Activated CD4-positive, alpha-beta T cell treated with anti-CD3 and anti-CD28 coated beads, Interleukin-2, Interleukin-4, amounts not matched to agents 100 ng/mL and 50 ng/mL, durations not matched to agents 16 hours and 8 hours (primary cell): ENCODE measurements at places on chromosomes 6 and 20.

DNA sequence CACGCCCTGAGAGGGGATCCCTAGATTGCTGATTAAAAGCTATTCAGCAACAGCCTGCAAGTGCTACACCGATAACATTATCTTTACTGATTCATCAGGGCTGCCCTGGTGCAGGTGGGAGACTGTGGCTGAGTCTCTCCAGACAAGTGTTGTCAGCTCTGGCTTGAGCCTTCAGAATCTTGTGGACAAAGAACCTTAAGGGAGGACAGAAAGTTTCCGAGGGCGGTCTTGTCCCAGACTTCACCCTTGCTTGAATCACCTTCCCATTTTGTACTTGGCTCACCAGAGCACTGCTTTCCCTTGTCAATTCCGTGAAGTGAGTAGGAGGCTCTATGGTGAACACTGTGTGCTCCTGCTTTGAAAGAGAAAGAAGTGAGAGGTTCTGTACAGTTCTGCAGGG, 88.6 kb upstream of the PCSK2 start:
- DNase-seq, result no peak

DNA sequence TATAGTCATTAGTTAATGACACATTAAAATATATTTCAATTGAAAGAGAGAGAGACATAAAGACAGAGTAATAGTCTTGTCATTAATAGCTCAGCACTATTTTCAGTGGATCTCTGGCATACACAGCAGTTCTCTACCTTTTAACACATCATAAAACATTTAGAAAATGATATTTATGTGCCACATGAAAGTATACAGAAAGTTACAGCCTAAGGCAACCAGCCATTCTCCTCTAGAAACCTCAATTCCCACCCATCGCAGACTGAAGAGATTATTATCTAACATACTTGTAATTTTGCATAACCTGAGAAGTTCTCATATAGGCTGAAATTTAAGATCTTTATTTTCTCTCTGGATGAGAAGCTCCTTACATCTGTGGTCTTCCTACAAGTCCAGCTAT, 58.7 kb upstream of the FAM83B start:
- DNase-seq, result no peak

- DNase-seq, result no peak
Measured at GRCh38 chr20:17871886-17872285, 96.7 kb downstream of the SNX5 start.

- DNase-seq, result no peak
Measured at GRCh38 chr6:79111549-79111948, 33.5 kb upstream of the PHIP start.

DNA sequence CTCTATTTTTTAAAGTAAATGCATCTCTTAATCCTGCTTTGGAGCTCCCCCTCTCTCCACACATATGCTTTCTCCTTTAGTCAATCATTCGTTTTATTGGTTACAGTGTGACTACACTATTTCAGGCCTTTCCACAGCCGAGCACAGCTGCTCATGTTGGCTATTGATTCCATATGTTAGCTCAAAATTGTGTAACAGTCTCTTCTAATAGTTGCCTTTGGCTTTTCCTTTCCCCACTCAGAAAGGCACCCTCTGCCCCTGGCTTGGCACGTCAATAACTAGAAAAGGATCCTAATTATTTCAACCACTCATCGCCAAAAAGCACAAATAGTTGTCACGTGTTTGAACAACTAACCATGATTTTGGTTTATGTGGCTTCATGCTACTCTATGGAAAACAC, 410.3 kb upstream of the SLC35B3 start:
- DNase-seq, result no peak

DNA sequence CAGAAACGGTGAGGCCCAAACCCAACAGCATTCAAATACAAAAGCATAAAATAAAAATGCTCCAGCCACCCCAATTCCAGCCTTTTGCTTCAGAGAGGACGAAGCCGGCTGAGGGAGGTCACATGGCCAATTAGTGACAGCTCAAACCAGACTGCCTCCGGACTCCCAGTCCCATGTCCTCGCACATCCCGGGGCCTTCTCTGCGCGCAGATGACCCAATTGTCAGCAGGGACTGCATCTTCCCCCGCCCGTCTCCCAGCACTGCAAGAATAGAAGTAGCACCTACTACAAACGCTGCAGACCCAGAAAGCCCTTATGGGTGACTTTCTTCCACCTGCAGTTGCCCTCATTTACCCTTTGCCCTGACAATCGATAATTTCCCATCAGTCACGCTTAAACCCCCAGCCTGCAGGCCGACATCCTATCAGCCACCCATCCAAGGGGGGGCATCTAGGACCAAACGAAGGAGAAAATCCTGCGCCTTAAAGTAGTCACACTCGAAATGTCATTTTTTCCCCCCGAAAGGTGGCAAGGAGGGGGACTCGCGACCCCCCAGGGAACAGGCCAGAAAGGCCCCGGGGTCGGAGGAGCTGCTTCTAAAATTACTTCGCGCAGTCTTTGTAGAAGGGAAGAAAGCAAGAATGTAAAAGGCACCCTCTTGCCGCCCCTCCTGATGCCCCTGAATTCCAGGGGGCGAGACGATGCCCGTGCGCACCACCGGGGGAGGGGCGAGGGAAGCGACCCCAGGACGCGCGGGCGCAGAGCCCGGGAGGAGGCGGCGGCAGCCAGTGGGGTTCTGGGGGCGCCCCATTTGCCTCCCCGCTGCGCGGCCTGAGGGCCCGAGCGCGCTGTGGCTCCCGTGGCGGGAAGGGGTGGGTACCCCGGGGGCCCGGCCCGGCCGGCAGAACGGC, 792 bp downstream of the SLC23A2 start:
- DNase-seq, result peak; percentile 19

DNA sequence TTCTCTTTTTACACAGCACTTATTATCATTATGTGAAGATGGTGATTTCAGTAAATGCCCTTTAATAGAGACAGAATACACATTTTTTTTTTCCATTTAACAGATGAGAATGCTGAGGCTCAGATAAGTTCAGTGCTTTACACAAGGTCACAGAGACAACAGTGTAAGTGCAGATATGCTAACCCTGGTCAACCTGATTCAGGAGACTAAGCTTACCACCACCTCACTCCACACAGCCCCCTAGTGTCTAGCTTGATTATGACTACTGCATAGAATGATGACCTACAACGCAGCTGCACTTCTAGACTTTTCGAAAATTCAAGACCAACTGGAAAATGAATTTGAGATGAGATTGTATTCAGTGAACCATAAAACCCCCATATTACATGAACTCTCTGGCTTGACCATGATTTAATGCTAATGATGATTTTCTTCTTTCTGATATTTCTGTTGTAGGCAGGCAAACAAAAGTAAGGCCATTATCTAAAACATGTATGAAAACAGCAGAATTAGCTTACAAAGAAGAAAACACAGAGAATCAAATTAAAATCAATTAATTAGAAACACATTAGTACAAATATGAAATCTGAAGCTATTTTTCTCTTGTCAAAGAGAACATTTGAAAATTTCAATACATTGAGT, 212.1 kb upstream of the PHACTR1 start:
- DNase-seq, result peak; percentile 22

GRCh38 chr6:123333000-123333756, 303.6 kb downstream of the TRDN start:
- no peak for DNase-seq

- DNase-seq, result no peak
Measured at GRCh38 chr20:59153355-59153681, 10.3 kb upstream of the ZNF831 start.

GRCh38 chr6:36963451-36964290, 9.1 kb downstream of the PI16 start:
- no peak for DNase-seq

GRCh38 chr6:170030821-170031471, 259.9 kb downstream of the DLL1 start:
- DNase-seq, result no peak

GRCh38 chr20:381581-382290, 1.2 kb downstream of the TRIB3 start:
- DNase-seq, result peak; percentile 86

GRCh38 chr20:47400685-47401084, 44.2 kb upstream of the ZMYND8 start:
- peak; percentile 18 for DNase-seq

DNA sequence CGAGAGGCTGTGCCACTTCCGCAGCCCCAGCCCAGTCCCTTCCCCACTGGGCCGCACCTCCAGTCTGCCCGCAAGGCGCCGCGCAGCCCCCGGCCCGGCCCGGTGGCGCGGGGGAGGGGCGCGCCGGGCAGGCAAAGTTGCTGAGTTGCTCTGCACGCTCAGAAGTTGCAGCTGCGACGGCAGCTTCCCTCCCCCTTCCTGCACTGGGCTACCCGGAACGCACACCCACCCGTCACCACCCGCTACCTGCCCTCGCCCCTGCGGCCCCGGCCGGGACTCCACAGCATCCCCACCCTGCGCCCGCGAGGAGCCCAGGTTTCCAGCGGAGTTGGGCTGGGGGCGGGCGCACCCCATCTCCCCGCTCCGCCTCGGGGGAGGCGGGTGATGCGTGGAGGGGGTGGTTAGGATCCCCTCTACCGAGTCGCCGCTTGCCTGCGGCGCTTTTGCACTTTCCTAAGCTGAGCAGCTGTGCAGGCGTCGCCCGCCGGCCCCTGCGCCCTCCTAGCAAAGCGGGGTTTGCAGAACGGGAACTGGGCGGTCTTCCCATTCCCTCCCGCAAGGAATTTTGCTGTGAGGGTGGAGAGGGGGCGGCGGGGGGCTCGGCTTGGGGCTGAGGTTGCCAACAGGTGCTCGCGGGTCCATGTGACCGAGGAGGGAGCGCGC, 55.9 kb upstream of the RREB1 start:
- no peak for DNase-seq

DNA sequence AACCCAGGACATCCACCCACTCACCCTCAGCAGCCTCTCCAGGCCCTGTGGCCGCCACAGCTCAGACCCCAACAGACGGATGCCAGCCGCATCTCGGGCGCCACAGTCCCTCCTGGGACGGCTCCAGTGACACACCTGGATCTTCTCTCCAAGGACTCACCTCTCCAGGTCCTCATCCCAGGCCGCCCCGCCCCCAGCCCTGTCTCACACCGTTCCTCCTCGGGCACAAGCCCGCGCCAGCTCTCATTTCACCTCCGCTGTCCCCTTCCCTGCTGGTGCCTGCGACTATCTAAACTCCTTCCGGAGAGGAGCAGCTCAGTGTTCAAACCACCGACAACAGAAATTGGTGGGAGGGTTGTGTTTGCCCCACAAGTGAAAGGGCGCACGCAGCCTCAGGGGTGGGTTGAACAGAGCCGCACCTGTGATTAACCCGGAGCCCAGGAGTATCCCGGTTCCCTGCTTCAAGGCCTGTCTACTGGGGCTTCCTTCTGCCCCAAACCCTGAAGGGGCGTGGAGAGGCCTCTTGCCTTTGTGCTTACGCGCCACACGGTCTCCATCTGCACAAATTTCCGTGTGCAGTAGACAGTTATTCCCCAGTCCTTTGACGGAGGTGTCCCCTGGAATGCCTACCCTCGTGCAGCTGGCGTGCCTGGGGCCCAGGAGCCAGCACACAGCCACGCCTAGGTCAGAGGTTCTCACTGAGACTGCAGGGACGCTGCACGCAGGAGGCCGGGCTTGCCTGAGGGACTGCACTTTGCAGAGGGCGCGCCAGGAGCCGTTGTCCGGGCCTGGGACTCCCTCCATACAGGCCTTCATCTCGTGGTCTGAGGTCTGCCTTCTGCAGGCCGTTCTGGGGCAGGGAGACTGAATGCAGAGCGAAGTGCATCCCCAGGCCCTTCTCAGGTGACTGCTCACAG, 232.7 kb downstream of the DLL1 start:
- no peak for DNase-seq

DNA sequence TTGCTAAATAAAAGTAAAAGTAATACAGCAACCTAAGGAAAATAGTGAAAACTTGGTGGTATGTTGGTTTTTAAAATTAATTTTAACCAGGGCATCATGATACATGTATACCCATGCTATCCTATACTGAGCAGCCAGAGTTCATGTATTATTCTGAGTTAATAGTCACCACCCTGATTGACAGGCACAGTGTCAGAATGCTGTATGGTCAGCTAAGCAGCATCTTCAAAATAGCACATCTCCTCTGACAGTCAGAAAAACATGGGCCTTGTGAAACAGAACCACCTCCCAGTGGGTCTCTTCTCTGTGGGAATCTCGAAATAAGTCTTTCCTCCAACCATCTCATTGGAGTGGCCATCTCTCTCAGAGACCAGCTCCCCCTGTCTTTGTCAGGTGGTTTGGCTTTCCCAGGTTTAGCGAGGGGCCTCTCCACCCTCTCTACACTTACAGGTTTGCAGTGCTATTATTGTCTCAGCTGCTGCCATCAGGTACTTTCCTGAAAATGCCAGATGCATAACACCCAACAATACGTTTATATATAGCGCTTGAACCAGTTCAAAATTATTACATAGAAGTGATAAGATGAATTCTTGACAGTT, 47.1 kb upstream of the RNF8 start:
- no peak for DNase-seq

GRCh38 chr6:10421158-10421920, 6.5 kb upstream of the TFAP2A start:
- no peak for DNase-seq

GRCh38 chr6:73694711-73695411, 1.1 kb upstream of the CD109 start:
- DNase-seq, result peak; percentile 48

- DNase-seq, result no peak
Measured at GRCh38 chr6:44897316-44897715, 430.8 kb upstream of the RUNX2 start.

DNA sequence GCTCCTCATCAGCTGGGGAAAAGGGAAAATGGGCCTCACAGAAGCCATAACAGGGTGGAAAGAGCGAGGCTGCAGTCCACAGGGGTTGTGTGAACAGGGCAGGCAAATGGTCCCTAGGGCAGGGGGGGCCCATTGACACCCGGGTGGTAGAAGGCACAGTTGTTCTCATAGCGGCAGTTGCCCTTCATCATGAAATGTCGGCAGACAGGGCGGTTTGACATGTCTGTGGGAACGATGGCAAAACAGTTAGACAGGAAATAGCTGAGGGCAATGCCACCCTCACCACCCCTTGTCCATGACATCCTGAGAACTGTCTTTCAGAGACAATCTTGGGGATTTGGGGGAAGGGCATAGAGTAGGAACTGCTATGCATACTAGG, 15.6 kb downstream of the PPP1R10 start:
- no peak for DNase-seq

- no peak for DNase-seq
Measured at GRCh38 chr20:45112754-45113153, 2.2 kb downstream of the WFDC5 start.

- no peak for DNase-seq
Measured at GRCh38 chr6:116027801-116028200, 32.9 kb downstream of the FRK start.

DNA sequence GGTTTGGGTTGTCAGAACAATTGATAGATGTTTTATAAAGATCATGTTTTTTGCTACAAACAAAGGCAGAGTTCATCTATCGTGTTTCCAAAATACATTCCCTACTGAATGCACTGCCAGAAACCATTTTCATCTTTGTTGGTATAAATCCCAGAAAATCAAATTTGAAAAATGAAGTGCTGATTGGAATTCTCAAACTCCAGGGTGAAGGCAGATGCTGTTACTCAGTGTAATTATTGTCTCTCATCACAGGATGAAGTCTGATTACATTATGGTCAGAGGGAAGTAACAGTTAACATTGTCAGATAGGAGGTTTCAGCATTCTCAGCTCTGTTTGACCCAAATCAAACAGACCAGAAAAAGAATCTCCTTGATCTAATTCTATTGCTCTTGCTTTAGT, 198.4 kb upstream of the KCNK16 start:
- DNase-seq, result no peak
